ENCODE measurements at places on chromosomes 11 and 22.

GRCh38 chr11:109940816-109941215 lies 152.4 kb upstream of the ZC3H12C start:
- no peak for DNase-seq

GRCh38 chr11:18669219-18669596 lies 29.4 kb upstream of the TMEM86A start:
- no peak for DNase-seq

DNA sequence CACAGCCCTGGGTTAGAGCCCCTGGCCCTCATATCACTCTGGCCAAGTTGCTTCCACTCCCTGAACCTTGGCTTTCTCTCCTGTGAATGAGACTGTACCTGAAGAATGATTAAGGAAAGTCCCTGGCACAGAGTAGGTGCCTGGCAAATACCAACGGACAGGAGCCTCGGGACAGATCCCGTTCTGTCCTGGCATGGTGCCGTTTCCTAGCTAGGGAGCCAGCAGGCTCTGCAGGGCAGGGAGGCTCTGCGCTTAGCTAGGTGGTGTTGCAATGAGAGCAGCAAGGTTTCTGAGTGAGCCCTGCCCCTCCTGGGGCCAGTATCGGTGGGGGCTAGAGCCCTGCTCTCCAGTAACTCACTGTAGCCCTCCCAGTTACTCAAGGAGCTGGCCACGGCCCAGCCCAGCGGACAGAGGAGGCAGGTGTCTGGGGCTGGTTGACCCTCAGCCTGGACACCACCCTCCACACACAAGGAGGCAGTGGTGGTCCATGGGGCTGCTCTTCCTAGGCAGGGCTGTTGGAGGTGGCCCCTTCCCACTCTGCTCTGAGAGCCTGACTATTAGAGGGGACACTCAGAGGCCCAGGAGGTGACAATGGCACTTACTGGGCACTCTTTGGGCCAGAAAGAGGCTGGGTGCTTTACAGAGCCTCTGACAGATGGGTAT lies 74.4 kb downstream of the NFAM1 start:
- no peak for DNase-seq

GRCh38 chr22:33357981-33358399 lies 299.8 kb upstream of the SYN3 start:
- DNase-seq = no peak

GRCh38 chr11:48040830-48041444 lies 60.6 kb downstream of the PTPRJ start:
- no peak for DNase-seq

DNA sequence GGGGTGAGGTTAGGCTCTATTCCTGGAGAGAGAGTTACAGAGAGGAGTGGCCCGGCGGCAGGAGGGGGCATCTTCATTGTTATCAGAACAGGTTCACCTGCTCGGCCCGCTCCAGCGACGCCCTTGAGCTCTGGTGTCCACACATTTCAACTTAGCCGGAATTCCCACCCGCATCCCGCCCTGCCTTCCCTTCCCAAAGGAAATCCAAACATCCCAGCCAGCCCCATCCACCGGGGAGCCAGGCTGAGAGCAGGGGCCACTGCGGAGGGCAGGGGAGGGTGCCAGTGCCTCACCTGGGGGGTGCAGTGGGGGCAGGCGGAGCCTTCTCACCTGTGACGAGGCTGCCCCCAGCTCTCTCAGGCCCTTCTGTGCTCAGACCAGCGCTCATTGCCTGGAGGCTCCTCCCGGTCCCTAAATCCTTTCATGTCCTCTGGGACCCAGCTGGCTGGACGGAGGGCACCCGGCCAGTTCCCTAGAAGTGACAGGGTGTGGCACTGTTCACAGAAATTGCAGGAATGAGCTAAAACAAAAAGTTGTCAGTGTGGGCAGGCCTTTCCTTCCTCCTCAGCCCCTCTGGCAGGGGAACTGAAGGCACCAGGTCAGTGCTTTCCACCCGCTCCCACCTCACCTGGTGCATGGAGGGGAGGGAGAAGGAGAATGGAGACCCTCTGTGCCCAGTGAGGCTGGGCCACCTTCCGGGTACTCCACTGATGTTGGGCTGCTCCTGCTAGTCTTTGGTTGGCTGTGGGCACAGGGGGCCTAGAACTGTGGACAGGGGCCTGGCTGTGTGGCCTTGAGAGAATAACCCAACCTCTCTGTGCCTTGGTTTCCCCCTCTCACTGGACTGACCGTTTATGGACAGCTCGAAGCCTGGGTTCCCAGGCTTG lies 2.2 kb upstream of the MRGPRG start:
- DNase-seq = no peak

GRCh38 chr11:96330511-96330859 lies 12.5 kb downstream of the MAML2 start:
- DNase-seq = no peak

- DNase-seq = no peak
Measured at GRCh38 chr11:41996533-41996932, 537.1 kb upstream of the LRRC4C start.

DNA sequence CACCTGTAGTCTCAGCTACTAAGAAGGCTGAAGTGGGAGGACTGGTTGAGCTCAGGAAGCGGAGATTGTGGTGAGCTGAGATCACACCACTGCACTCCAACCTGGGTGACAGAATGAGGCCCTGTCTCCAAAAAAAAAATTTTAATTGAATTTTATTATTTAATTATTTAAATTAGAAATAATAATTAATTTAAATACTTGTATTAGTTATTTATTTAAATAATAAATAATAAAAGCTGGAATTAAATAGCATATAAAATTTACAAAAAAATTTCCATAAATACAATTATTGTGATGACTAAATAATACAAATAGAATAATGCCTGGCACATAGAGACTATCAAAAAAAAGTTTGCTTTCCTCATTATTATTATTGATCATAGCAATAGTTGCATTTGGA lies 371.5 kb downstream of the KCNA4 start:
- no peak for DNase-seq

DNA sequence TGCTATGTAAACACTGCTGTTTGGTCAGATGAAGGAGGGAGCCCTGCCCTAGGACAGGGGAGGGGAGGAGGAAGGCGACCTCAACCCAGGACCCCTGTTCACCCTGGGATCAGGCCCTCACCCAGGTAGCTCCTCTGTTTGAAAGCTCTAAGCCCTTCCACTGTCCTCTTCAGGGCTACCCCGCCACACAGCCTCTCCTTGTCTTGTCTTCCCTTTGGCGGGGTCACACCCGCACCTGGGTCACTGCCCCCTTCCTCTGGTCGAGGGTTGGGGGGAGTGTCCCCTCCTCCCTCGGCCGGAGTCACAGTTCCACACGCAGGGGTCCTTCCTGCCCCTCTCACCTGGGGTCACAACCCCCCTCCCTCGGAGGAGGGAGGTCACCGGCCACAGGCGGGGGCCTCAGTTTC lies 463 bp upstream of the PTPMT1 start:
- no peak for DNase-seq

- DNase-seq = no peak
Measured at GRCh38 chr11:1300569-1301187, 8.8 kb downstream of the TOLLIP start.

GRCh38 chr11:117489999-117490679 lies 162.5 kb downstream of the CEP164 start:
- DNase-seq = no peak

DNA sequence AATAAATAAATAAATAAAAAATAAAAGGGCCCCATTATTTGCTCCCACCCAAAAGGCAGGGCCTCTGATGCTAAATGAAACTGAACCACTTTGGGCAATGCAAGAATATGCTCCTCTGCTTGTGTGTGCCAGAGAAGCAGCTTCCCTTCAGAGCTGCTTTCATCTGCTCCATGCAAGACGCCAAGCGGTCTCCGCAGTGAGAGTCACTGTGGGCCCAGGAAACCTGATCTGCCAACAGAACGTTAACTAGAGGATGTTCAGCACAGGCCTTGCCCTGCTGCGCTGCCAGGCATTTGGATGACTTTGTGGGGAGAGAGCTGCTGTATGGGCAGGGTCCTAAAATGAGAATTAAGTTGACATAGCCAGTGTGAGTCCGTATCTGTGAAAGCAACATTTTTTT lies 43.7 kb upstream of the APOA1 start:
- DNase-seq = no peak

DNA sequence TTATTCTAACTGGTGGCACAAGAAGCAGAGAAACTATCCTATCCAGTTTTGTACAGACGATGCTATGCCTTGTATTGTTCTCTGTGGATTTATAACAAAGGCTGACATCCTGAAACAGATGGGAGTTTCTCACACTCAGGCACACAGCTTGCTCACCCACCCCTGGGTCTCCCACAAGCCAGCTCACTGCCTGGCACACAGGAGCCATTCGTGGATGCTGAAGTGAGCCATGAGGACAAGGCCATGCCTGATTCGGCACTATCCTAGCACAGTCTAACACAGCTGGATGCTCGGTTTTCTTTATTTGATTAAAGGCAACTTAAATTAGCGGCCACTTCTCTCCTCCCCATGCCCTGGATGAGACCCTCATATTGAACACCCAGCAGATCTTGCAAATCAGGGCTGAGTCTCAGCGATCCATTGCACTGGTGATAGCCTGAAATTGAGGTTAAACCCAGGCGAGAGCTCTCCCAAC lies 25.7 kb upstream of the TMPRSS4 start:
- DNase-seq = no peak

DNA sequence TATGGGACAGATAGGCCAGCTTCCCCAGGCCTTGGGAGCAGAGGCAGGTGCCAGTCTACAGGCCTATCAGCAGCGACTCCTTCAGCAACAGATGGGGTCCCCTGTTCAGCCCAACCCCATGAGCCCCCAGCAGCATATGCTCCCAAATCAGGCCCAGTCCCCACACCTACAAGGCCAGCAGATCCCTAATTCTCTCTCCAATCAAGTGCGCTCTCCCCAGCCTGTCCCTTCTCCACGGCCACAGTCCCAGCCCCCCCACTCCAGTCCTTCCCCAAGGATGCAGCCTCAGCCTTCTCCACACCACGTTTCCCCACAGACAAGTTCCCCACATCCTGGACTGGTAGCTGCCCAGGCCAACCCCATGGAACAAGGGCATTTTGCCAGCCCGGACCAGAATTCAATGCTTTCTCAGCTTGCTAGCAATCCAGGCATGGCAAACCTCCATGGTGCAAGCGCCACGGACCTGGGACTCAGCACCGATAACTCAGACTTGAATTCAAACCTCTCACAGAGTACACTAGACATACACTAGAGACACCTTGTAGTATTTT lies 26.6 kb upstream of the L3MBTL2 start:
- no peak for DNase-seq

- no peak for DNase-seq
Measured at GRCh38 chr22:50527921-50528681, 1.7 kb downstream of the TYMP start.

GRCh38 chr11:92638678-92639077 lies 330.8 kb upstream of the MTNR1B start:
- DNase-seq = no peak

GRCh38 chr11:79896258-79896657 lies 455.4 kb upstream of the TENM4 start:
- no peak for DNase-seq

DNA sequence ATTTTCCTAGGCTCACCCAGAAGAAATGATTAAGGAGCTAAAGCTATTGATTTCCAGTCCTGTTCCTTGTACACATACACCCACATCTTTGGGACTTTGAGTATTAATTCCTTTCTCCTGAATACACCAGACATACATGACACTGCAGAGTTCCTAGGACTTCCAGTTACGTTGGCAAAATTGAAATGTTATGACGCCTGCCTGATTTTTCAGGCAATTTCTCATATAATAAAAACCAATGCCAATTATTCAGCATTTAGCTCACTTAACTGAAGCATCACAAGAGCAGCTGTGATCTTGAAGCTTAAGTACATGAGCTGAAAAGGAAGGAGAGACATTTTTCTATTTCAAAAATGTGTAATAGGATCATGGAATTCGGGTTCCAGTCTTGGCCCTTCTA lies 4.5 kb downstream of the CLMP start:
- no peak for DNase-seq

DNA sequence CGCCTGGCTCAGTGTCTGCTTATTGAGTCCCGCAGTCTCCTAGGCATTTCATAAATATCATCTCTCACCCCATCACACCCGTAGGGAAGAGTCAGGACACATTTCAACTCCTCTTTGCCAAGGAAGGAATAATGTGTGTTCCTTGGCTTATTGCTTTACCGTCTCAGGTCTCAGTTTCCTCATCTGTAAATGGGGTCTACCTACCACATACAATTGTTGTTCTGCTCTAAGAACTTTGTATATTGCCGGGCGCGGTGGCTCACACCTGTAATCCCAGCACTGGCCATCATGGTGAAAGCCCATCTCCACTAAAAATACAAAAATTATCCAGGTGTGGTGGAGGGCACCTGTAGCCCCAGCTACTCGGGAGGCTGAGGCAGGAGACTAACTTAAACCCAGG lies 3.1 kb upstream of the THRSP start:
- DNase-seq = no peak

DNA sequence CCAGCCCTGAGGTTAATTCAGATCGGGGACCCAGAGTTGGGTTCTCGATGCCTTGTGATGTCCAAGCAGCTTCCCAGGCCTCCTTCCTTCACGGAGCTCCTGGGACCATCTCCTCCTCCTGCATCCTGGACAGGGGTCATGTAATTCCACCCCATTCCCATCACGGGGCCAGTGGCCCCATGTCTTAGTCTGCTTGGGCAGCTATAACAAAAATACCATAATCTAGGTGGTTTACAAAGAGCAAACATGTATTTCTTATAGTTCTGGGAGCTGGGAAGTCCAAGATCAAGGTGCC lies 41.7 kb upstream of the PRDM11 start:
- no peak for DNase-seq

GRCh38 chr22:38946771-38947170 lies 10.6 kb upstream of the APOBEC3A start:
- DNase-seq = no peak

DNA sequence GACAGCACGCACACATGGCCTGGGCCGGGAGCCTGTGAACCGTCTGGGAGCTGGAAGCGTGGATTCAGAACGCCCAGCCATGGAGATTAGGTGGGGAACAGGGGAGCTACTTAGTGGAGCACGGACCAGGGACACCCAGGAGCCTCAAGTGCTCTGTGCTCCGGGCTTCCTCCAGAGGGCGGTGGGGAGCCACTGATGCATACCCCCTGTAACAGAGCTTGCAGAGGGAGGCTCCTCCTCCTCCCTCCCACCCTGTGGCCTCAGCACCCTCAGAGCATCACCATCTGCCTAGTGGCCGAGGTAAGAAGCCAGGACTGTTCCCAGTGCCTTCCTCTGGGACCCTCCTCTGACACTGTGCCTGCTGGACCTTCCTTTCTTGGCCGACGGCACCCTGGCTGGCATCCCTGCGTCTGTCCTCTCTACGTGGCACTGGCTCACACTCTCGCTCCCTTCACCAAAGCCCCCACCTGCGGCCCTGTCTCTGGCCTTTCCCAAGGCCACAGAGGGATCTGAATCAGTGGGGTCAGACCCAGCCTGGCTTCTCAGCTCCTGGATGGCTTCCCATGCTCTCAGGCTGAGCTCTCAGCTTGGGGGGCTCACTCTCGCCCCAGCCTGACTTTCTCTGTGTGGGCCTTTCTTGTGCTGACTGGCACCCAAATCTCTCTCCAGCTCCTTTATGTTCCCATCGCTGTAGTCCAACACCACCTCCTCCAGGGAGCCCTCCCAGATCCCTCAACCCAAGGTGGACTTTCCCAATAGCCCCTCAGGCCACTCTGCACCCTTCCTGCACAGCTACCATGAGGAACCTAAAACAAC lies 780.9 kb downstream of the BRD1 start:
- no peak for DNase-seq

Measured in activated CD8-positive, alpha-beta memory T cell treated with anti-CD3 and anti-CD28 coated beads for 1 hour (primary cell).